SHP77 (cell line): ENCODE measurements at places on chromosomes 7 and 10.
A peak's percentile ranks its signal among the peaks of the same experiment; 100 is the strongest.

DNA sequence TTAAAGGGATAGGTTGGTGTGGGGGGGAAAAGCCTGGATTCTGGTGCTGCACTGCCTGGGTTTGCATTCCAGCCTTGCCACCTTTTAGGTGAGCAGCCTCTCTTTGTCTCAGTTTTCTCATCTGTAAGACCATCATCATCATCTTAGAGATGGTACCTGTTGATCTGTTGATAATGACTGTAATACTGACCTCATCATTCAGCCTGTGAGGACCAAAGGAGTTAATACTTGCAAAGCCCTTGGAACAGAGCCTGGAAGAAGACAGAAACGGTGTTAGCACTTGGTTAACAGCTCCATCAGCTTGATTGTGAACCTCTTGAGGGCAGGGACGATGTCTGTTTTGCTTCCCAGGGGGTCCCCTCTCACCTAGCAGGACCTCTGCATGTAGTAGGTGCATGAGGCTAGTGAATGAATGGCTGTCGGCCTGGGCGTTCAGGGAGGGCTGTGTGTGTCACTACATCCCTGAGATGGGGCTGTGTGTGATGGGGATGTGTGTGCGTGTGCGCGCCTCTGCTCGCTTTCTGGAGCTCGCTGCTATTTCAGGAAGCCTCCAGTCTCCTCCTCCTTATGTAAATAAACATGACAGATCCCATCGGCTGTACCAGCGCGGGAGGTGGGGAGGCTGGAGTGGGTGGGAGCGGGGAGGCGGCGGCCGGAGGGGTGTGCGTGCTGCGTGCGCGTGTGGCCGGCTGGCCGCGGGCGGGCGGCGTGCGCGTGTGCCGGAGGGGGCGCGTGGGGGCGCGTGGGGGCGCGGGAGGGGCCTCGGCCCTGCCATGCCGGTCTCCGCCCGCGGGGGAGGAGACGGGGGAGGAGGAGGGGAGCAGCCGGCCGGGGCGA, 61.2 kb downstream of the NEURL1 start:
- peak; percentile 91 for DNase-seq

DNA sequence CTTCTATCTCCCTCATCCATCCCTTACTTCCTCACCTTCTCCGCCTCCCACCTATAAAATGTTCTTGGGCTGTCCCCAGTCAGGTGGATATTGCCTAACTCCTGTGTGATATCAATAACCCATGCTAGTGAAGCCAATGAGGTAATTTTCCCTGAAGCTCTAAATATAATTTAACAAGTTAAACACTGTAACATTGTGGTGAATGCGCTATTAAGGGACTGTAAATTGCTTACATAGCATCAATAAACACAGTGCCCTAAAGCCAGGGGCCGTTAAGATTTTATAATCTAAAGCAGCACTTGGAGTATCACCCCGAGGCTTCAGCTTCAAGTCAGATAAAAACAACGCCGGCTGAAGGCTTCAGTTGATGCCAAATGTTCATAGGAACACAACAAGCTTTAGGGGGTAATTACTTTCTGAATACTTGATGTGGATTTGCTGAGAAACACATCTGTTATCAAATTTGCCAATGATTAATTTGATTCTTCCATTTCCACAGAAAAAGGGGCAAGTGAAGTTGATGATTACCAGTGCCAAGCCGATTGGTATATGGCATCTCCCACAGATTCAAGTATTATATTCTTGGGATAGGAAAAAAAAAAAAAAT, 138.4 kb downstream of the CREB5 start:
- no peak for DNase-seq

- no peak for DNase-seq
Measured at GRCh38 chr7:26567266-26567665, 275.6 kb downstream of the SNX10 start.

DNA sequence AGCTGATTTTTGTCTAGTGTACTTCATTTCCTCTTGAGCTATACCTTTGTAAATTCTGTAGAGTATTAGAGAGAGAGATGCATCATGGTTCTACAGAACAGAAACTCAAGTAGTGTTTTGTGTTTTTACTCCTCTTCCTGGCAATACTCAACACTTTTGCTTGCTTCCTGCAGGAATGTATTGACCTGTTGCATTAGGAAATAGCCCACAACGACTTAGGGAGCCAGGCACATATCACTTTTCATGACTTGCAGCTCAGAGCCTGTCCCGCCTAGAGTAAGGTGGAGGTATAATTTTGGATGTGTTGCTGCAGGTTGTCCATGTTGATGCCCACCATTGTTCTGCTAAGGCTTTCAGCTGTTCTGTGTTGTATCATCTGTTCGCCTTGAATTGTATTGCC, 216.3 kb downstream of the SDK1 start:
- DNase-seq = no peak

GRCh38 chr10:99535764-99536337, 3.1 kb downstream of the NKX2-3 start:
- DNase-seq = no peak

DNA sequence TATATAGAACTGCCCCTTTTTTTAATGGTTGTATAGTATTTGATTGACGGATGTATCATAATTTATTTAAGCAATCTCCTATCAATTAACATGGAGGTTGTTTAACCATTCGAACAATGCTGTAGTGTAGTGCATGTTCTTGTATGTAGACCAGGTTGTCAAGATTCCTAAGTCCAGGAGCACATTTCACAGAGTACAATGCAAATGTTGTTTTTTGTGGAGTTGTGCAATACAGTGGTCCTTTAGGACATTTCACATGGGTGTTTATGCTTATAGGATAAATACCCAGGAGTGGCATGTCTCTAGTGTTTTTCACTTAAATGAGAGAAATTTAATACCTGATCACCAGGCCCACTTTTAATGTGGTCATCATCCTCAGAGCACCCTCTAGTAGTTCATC, 8.1 kb downstream of the ASB4 start:
- DNase-seq = no peak

GRCh38 chr7:113159746-113160339, 41.5 kb upstream of the SMIM30 start:
- peak; percentile 24 for DNase-seq

GRCh38 chr7:80078886-80079285, 55.7 kb upstream of the GNAI1 start:
- no peak for DNase-seq

GRCh38 chr7:128361411-128362379, at the start of gene PRRT4:
Gene PRRT4 (minus strand): TSS chr7:128361690.
- DNase-seq = peak; percentile 26

- no peak for DNase-seq
Measured at GRCh38 chr7:78523930-78524329, 725.4 kb downstream of the PHTF2 start.

DNA sequence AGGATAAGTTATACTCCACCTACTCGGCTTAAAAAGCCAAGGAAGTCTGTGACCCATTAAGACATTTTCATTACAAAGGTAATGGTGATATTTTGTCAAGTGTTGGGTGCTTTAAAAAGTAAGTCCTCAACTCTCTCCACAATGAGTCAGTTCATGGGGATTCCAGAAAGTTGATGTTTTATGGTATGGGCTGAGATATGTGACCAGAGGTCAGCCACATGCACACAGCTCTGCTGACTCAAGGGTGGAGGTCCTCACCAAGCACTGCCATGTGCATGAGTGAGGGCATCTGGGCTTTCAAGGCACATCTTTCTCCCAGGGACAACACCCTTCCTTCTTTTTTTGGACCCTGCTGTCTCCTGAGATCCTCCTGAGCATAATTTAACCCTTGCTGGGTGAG, 292.9 kb downstream of the PTEN start:
- DNase-seq = no peak

- DNase-seq = no peak
Measured at GRCh38 chr10:11746883-11747539, 4.8 kb downstream of the ECHDC3 start.

- no peak for DNase-seq
Measured at GRCh38 chr10:102781090-102781920, 37.6 kb downstream of the WBP1L start.

- DNase-seq = no peak
Measured at GRCh38 chr10:20281579-20281978, 465.3 kb downstream of the PLXDC2 start.

GRCh38 chr10:12966067-12966466, 35.4 kb downstream of the CCDC3 start:
- DNase-seq = no peak

DNA sequence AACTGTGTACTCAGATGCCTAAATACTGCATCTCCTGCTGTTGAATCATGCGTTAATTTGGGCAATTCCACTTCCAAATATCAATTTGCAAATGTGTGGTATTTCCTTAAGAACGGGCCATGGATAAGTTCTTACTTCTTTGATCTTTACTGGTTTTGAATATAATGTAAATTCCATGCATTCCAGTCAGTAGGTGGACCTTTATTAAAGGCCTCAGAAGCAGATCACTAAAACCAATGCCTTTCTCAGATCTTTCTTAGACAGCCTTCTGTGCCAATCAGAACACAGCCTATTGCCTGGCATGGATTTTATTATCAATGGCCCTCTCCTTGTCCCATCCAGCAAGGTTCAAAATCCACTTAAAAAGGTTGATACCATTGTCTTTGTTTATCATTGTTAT, 21.5 kb upstream of the POM121L12 start:
- no peak for DNase-seq

GRCh38 chr10:131735577-131735976, 165.2 kb upstream of the PPP2R2D start:
- no peak for DNase-seq

- DNase-seq = no peak
Measured at GRCh38 chr7:76054123-76055120, 6.5 kb downstream of the MDH2 start.

- no peak for DNase-seq
Measured at GRCh38 chr10:123741711-123742110, 75.6 kb downstream of the GPR26 start.

- no peak for DNase-seq
Measured at GRCh38 chr10:18185621-18186020, 45.4 kb downstream of the CACNB2 start.

DNA sequence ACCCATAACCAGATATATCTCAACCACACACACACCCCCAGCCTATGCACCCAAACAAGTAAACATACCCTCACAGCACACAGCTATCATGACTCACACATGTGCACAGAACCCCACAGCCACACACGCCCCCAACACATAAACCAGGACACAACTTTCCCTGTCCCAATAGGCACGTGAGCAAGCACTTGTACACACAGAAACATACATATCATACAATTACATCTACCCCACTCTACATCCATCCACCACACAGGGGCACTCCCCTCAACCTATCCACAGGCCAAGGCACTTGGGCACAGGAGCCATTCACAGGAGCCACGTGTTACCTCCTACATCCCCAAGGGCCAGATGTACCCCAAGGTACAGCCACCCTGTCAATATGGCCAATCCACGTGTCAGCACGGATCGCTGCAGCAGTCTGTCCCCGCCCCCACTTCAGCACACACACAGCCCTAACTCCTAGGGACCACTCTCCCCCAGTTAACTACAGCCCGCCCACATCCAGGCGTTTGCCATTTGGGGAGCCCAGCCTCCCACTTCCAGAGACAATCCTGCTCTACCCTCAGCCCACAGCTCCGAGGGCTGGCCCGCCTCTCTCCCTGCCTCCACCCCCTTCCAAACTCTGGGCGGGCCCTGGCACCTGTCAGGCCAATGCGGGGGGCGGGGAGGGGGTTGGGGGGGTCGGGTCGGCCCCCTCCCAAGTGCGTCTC, 163.5 kb downstream of the SH3PXD2A start:
- no peak for DNase-seq

GRCh38 chr7:22545529-22545928, 45.5 kb upstream of the STEAP1B start:
- DNase-seq = no peak

- DNase-seq = peak; percentile 56
Measured at GRCh38 chr10:88934900-88935672, 17.5 kb downstream of the ACTA2 start.

- no peak for DNase-seq
Measured at GRCh38 chr7:17318146-17318545, 19.7 kb downstream of the AHR start.

- no peak for DNase-seq
Measured at GRCh38 chr7:143381427-143382125, 431 bp downstream of the ZYX start.

DNA sequence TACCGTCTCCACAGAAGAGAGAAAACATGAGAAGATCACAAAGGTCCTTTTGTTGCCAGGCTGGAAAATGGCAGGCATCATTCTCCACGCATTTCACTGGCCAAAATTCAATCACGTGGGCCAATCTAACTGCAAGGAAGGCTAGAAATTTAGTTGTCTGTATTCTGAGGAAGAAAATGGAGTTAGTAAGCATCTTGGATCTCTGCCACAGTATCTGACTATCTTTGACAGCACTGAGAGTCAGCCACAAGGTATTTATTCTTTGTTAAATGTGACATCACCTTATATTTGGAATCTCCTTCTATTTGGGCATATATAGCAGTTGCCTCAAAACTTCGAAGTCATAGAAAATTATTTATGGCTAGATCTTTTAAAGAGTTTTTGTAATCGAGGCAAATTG, 213.9 kb downstream of the NSUN6 start:
- peak; percentile 13 for DNase-seq

- DNase-seq = no peak
Measured at GRCh38 chr7:67955061-67955460, 958.4 kb downstream of the TYW1 start.

GRCh38 chr10:10828623-10829022, 189.0 kb upstream of the CELF2 start:
- DNase-seq = no peak

- DNase-seq = no peak
Measured at GRCh38 chr7:28161331-28161730, 19.3 kb downstream of the JAZF1 start.

DNA sequence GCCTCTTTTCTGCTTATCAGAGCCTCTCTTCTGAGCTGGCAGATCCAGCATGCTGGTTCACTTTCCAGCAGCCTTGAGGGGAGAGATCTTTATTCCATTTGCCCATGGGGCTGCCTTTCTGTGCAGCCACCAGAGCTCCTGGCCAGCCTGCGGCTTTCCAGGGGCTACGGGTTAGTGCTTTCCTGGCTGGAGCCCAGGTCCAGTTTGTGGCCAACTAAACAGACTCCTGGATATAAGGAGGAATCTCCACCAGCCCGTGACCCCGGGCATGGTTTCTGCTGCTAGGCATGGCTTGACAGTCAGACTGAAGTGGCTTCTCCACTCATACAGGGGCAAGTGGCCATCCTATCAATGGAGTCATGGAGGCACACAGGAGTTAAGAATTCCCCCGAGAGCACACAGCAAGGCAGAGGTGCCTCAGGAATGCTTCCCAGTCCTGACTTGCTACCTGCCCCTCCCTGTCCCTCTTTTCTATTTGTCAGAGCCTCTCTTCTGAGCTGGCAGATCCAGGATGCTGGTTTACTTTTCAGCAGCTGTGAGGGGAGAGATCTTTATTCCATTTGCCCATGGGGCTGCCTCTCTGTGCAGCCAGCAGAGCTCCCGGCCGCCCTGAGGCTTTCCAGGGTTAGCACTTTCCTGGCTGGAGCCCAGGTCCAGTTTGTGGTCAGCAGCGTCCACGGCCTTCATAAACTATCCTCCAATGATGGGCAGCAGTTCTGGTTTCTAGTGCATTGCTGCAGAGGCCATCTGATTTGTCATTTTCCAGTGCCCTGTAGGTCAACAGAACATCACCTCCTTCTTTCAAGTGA, 35.9 kb downstream of the TSPAN15 start:
- no peak for DNase-seq

GRCh38 chr10:59830601-59831259, 75.6 kb downstream of the CCDC6 start:
- no peak for DNase-seq
